ENCODE measurements at places on chromosomes 5 and 9.

GRCh38 chr9:31146485-31147166 lies 1237.8 kb upstream of the ACO1 start:
- no peak for DNase-seq

DNA sequence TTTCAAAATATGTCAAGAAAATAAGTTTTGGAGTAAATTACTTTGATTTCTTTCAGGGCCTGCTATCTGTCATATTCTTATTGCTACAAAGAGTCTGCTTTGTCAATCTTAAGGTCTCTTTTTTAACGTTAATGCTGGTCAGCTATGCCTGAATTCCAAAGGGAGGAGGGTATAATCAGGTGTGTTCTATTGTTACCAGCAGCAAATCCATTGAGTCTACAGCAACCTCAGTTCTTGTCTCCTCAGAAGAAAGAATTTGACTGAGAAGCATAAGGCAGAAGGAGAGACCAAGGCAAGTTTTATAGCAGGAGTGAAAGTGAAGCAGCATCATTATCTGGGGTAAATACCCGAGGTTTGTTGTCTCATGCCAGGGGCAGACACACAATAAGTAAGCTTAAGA lies 23.7 kb upstream of the MINAR2 start:
- no peak for DNase-seq

DNA sequence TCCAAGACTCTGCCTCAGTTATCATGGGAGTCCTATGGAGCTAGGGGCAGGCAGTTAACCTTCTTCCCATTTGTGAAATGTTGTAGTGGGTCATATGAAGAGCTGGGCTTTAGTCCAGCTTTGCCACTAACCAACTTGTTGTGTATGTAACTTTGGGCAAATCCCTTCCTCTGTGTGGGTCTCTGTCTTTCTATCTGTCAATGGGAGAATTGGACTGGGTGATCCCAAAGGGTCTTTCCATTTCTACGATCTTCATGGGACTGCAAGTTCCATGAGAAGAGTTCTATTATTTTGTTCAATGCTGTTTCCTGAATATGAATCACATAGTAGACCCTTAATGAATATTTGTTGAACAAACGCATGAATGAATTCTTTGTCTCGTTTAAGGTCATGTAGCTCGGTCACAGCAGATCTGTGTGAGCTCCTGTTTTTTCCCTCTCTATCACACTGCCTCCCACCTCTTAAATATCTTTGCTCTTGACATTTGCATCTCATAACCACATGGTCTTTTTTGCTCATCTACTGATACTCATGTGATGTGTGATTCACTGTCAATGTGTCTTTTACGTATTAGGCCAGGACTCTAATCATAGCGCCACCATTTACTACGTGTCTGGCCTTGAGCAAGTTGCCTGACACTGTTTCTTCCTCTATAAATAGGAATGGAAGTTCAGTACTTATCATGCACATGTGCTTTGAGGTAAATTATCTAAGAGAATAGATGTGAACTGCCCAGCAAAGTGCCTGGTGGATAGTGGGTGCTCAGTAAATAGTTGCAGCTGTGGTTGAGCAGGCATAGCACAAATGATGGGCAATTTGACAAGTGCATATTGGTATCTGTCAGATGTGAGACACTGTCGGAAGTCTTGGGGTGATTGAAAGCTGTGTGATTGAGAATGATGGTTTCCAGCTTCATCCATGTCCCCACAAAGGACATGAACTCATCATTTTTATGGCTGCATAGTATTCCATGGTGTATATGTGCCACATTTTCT lies 37.4 kb downstream of the PTTG1 start:
- no peak for DNase-seq

- no peak for DNase-seq
Measured at GRCh38 chr9:32413424-32413823, 29.0 kb downstream of the ACO1 start.

- DNase-seq = no peak
Measured at GRCh38 chr9:89985068-89985467, 380.3 kb downstream of the GADD45G start.

DNA sequence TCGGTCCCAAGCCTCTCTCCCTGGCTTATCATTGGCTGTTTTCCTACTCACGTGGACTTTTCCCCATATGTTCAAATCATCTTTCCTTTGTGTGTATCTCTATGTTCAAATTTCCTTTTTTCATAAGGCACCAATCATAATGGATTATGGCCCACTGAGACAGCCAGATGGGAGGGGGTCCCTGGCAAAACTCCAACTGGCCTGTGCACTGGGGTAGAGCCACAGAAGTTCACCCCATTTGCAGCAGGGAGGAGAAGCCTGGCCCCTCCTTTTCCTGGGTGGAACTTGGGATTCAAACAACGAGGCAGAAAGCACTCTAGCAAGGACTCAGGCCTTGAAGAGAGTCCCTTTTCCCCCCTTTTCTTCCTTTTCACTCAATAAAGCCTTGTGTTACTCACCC lies 362.4 kb downstream of the CDH18 start:
- no peak for DNase-seq

DNA sequence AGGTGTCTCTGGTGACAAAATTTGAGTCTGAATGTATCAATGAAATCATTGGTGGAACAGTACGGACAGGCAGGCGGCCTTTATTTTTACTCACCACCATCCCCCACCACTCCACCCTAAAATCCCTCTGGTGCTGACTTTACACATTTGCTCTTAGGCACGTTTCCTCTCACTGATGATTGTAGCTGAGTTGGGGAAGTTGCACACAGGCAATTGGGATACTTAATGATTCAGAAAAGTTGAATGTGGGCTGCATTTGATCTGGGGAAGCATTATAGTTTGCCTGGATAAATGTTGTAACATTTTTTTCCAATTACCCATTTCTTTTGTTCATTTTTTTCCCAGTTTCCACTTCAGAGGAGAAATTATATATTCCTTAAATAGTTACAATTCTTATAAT lies 658.4 kb downstream of the TLR4 start:
- DNase-seq = no peak

GRCh38 chr9:99305820-99306811 lies 84.0 kb downstream of the SEC61B start:
- DNase-seq = no peak

DNA sequence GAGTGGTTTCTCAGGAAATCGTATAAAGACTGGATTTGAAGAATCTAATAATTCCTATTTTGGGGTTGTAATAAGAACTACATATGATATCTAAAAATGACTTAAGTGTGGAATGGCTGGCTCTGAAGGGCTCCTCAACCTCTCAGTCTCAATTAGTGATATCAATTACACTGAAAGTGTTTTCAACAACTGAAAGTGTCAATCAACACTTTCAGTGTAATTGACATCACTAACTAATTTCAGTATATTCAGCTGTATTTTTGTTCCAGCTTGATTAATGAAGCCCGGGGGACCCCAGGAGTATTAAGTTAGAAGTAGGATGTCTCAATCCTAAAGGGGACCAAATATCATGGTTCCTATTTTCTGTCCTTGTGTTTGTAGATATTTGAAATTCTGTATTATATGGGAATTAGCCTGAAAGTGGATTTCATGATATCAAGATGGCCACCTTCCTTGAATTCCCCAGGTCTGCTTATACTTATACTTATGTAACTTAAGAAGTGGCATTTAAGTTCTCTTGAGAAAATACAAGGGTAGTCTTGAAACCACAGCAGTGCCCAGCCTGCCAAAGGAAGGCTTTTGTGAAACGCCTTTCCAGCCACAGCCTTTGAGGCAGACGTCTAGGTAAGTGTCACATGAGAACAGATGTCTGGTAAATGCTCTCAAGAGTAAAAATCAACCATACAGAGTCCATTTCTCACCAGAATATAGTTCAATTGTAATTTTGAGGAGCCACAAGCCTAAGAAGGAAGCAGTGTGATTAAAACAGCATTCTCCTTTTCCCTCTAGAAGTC lies 4.6 kb downstream of the BASP1 start:
- no peak for DNase-seq

DNA sequence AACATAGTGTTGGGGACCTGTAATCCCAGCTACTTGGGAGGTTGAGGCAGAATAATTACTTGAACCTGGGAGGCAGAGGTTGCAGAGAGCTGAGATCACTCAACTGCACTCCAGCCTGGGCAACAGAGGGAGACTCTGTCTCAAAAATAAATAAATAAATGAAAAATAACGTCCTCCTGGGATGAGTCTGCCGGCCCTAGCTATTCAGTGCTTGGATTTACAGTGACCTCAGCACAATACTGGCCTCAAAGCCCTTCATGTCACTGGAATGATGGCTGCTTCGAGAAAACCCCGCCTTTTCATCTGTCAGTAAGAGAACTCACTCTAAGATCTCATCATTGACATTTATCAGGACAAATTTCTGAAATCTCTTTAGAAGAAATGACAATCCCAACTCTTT lies 35.5 kb downstream of the SOX30 start:
- DNase-seq = no peak

GRCh38 chr5:1453613-1454012 lies 8.4 kb upstream of the SLC6A3 start:
- DNase-seq = no peak

DNA sequence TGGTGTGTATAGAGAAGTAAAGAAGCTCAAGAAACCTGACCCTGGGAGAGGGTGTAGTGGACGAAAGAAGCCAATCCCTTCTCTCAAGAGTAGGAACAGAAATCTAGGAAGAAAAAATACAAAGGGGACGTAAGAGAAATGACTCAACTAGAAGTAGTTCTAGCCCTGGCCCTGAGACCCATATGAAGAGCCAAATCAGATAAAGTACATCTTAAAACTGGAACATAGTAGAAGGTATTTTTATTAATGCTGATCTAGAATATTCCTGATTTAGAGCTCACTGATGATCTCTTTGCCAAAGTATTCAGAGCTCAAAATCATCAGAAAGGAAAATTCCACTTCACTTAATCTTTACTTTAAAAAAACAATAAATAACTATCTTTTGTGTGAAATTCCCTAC lies 184.8 kb downstream of the MLLT3 start:
- DNase-seq = no peak

DNA sequence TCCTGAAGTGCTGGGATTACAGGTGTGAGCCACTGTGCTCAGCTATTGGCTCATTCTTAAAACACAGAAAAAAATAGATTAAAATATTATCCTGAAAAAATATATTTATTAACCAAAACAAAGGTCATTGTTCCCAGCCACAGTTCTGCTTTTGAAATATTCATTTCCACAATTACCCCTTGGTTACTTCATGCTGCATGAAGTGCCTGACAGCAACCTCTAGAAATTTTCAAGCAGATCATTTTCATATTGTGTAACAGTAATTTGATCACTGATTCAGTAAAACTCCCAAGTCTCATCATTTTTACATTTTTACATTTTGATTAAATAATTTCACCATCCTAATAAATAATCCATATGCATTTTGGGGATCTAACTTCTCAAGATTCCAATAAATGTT lies 18.8 kb upstream of the GNAQ start:
- DNase-seq = no peak

DNA sequence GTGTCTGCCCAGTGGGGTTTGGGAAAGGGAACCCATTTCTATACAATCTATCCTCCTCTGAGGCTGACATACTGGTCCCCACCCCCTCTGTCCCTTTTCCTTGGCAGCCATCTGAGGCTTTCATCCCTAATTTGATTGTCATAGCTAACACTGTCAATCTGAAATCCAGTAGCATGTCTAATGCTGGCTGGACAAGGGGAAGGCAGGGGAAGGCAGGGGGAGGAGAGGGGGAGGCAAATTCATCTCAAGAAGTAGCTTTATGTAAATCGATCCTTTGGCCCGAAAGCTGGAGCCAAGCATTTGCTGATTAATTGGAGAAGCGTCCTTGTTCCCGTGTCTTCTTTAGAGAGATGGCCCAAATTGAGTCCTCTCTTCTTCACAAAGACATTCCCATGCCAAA lies 314.1 kb upstream of the PANK3 start:
- DNase-seq = no peak

DNA sequence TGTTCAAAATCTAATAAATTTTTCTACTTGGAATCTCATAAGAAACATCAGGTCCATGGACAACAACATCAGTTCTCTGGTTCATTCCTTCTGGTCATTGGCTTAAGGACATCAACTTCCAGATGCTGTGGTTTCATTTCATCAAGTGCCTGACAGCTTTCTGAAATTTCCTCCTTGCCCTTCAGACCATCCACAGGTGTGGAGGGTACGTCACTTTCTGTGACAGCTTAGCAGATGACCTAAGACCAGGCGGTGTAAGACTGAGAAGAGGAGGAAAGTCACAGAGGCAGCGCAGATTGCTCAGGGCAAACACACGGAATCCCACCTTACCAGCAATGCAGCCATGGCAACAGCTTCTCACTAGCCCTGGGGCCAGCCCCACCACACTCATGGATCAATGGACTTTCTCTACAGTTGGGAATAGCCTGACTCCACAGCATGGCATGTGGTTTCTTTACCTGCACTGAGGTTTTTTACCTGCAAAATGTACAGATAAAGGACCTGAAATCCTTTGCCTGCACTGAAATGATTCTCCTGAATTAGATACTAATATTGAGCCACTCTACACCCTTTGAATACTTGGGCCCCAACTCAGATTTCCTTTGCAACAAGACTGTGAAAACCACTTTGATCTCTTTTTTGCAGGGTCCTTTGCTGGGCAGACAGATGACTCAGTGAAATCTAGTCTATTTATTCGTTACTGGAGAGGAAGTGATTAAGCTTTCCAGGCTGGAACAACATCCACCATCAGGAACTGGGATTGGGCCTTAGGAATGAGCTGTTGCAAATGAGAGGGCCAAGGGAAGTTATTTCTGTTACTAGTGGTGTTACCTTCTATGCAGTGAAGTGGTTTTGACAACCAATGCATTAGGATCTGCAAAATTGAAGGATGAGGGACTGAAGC lies 26.9 kb downstream of the TICAM2 start:
- DNase-seq = no peak

GRCh38 chr5:52839285-52839684 lies 51.6 kb downstream of the ITGA1 start:
- DNase-seq = no peak
